Naive thymus-derived CD4-positive, alpha-beta T cell (primary cell): ENCODE measurements at places on chromosomes 6 and 20. TPM values are rescaled to one million over a fixed set of nuclear protein-coding genes. Genes with fewer than 3 reads are reported as not detected.

Gene MYB
- total RNA-seq = 33.3 and 33.5 TPM in 2 replicates

DNA sequence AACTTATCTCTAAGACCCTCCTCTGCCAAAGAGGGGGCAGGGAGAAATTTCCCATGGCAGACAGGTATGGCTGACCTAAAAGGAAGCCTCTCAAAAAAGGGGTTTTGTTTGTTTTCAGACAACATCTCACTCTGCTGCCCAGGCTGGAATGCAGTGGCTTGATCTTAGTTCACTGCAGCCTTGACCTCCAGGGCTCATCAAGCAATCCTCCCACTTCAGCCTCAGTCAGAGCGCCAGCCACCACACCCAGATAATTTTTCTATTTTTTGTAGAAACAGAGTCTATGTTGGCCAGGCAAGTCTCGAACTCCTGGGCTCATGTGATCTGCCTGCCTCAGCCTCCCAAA is 3.8 kb downstream of the EZR start:
- no peak for DNase-seq

- DNase-seq = no peak
Observed at GRCh38 chr20:9918348-9918747, 79.5 kb upstream of the PAK5 start.

- no peak for DNase-seq
Observed at GRCh38 chr6:3314176-3314575, 55.4 kb downstream of the PSMG4 start.

GRCh38 chr20:51054233-51054632 is 31.3 kb upstream of the KCNG1 start:
- no peak for DNase-seq

DNA sequence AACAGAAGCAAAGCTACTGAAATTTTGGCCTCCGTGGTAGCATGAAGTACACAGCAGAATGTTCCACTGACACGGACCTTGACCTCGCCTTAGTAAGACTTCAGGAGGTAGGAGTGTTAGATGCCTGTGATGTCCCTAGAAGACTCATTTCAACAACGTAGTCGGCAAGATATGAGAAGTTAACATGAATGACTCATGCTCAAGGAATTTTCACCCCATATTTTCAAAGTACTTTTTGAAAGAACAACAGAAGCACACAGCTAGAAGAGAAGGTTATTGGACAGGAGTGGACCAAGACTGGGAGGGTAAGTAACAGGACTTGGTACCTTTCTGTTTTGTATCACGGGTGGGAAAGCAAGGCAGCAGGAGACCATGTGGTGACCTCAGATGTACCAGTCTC is 78.0 kb downstream of the DZANK1 start:
- no peak for DNase-seq

Gene TRIM31
- not detected for total RNA-seq

Gene SEMG1
- not detected for total RNA-seq

- DNase-seq = no peak
Observed at GRCh38 chr6:39333644-39334438, 11.3 kb upstream of the KCNK16 start.

- no peak for DNase-seq
Observed at GRCh38 chr6:56419191-56419590, 171.8 kb upstream of the COL21A1 start.

- DNase-seq = no peak
Observed at GRCh38 chr6:167558246-167559177, 233.6 kb downstream of the TTLL2 start.

GRCh38 chr6:169975286-169975685 is 223.9 kb downstream of the ERMARD start:
- no peak for DNase-seq

Gene GJA1
- not detected for total RNA-seq

Gene NR2E1
- total RNA-seq = not detected

DNA sequence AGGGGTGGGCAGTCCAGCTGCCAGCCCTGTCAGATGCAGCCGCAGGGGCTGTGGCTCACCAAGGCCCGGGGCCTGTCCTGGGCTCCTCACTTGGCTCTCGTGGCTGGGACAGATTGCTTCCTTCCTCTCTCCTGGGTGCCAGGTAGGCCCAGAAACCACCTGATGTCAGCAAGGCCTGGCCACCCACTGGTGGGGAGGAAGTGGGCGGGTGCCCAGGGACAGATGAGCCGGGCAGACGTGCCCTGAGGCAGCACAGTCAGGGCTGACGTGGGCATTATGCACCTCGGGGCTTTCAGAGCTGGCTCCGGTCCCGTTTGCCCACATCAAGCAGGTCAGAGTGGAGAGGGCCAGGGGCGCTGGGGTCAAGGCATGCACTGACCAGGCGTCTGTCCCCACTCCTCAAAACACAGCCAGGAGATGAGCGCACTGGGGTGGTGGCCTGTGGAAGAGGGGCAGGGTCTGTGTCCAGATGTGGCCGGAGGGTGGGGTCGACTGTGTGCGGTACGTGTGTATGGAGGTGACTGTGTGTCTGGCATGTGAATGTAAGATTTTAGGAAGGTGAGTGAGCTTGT is 133.2 kb upstream of the PTPN1 start:
- DNase-seq = no peak

DNA sequence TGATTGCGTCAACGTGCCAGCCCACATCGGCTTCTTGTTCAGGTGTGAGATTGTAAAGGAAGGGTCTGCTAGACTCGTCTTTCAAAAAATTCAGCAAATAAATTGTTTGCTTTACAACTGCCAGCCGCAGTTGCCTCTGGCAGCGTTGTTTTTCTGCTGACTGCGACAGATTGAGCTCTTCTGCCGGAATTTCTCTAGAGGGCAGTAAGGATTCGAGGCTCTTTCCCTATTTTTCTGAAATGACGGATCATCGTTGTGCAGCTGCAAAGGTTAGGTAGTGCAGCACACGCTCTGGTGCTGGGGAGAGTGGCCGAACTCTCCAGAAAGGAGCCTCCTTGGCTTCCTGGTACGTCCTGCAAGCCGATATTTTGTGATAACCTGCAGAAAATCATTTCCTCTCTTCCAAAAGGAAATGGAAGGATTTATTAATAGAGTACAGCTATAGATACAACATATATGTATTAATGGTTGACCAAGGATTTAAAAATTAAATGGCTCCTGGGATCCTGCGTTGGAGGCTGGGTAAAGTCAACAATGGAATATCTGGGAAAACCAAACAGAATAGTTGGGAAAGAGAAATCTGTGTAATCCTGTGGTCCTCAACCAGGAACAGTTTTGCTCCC is 121.9 kb upstream of the ZFP64 start:
- peak; percentile 13 for DNase-seq

DNA sequence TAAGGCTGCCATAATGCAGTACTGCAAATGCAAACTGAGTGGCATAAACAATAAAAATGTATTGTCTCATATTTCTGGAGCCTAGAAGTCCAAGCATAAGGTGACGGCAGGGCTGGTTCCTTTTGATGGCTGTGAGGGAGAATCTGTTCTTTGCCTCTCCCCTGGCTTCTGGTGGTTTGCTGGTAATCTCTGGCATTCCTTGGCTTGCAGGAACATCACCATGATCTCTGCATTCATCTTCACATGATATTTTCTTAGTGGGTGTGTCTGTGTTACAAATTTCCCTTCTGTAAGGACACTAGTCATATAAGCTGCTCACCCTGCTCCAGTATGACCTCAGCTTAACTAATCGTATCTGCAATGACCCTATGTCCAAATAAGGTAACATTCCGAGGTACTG is 1104.2 kb upstream of the CITED2 start:
- DNase-seq = no peak

DNA sequence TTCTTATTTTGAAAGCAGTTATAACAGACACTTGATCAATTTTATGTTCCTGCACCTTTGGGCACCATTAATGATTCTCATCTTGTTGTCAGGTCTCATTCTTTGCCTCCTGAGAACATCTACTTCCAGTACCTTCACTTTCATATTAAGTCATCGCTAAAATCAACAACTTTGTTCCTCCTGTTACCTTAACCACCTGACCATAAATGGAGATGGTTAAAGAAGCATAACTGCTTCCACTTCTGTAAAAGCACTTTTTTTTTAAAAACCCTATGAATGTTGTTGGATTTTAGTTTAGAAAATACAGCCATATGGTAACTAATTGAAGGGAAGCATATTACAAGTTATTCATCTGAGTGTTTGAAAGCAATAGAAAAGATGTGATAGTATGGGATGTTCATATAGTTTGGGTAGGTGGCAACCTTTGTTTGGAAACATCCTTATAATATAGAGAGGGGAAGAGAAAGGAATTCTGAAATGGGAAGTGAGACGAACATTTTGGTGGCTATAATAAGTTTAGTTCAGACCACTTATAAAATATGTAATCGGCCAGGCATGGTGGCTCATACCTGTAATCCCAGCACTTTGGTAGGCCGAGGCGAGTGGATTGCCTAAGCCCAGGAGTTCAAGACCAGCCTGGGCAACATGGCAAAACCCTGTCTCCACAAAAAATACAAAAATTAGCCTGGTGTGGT is 53.9 kb downstream of the AFG1L start:
- DNase-seq = no peak

DNA sequence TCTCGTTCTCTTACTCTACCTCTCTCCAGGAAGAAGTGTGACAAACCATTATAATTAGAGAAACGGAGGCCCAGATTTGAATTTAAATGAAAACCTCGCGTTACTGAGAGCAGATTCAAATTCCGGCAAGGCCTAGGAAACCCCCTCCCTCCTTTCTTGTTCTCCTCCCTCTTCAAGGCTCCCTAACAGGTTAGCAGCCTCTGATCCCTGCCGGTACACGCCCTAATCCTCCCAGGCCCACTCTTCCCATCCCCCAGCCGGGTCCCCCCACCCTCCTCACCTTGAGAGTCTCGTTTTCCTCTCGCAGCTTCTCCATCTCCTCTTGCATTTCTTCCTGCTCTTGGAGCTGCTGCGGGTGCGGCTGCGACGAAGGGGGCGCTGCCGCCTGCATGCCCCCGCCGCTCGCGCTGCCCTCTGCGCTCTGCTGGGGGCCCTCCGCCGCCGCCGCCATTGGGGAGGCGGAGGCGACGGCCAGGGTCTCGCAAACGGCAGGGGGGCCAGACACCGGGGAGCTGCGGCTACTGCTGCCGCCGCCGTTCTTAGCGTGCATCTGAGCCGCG is 3.8 kb downstream of the MTCL3 start:
- no peak for DNase-seq

DNA sequence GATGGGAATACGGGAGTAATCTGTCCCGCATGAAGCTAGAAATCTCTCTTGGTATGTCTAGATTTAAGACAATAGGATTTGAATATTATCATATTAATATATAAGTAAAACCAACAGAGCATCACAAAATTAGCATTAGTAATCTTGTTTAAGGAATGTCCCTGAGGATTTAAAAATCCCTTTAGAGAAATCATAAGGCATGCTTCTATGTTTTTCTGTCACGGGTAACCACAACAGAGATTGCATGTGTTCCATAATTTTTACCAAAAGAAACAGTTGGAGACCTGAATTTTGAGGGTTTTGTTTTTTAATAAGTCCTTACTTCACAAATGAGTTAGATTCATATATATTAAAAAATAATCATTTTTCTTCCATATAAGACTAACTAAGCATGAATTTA is 146.8 kb downstream of the GJA1 start:
- no peak for DNase-seq
